ENCODE measurements at places on chromosomes 1 and 21.

DNA sequence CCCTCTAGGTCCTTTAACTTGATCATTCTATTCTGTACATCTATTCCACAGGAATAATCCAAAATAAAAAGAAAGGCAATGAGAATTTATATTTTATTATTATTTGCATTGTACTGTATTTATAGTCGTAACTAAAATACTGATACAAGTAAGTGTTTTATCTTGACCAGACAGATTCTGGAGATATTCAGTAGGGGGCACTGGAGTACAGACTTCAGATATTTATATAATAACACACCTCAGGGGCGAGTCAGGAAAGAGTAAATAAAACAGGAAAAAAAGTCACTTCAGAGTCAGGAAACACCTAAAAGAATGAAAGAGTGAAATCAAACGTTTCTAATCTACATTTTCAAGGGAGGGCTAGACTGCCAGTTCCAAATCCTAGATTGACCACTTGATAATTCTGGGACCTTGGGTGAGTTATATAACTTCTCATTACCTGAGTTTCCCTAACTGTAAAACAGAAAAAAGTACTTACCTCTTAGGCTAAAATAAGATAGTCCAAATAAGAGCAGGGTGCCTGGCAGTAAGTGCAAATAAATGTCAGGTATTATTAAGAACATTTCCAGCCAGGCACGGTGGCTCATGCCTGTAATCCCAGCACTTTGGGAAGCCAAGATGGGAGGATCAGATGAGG lies 31.1 kb upstream of the MTF1 start:
- no peak for DNase-seq

GRCh38 chr1:165678509-165678908 lies 19.9 kb downstream of the ALDH9A1 start:
- no peak for DNase-seq

GRCh38 chr1:149927563-149928400 lies at the start of gene SF3B4:
Gene SF3B4, minus strand, starts transcription at chr1:149927803. Its CDS starts 44 bp downstream, at chr1:149927759.
- peak; percentile 93 for DNase-seq

DNA sequence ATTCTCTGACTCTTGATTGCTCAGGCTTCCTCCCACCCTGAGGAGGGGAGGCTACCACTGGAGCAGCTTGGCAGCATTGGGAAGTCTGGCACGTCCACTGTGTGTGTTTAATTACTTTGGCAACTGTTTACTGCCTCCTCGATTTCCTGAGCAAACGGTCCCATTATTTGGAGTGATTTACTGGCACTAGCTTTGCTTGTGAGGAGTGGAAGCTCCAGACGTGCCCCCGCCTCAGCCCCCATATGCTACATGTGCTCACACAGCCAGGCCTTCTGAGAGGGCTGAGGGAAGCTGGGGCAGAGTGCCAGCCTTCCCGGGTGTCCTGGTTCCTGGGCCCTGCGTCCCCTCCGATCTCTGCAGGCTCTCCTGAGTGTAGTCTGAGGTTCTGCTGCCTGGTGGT lies 306.2 kb downstream of the PTPRU start:
- no peak for DNase-seq

DNA sequence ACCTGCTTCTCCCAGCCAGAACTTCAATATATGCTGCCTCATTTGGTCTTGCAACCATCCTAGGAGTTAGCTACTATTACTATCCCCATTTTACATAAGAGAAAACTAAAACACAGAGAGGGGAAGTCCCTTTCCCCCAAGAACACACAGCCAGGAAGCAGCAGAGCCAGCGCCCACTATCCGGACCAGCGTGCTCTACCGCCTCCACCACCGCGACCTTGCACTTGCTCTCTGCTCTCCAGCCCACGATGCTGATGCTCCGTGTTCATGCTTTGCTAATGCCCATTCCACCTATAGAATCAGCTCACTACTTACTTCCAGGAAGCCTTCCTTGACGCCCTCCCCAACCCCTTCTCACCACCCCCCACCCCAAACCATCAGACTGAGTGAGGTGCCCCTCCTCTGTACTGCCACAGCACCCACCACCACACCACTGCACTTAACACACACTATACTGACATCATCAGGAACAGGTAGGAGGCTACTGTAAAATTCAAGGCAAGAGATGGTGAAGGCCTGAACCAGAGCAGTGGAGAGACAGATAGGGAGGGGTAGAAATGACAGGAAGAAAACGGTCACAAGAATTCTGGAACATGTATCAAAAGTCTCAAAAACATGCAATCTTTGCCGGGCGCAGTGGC lies 9.4 kb downstream of the TMEM53 start:
- peak; percentile 9 for DNase-seq

GRCh38 chr1:154837672-154838171 lies 32.4 kb downstream of the KCNN3 start:
- DNase-seq, result no peak

GRCh38 chr1:80248886-80249285 lies 1242.4 kb upstream of the ADGRL4 start:
- DNase-seq, result no peak

- no peak for DNase-seq
These were observed 752.1 kb downstream of the LTN1 start for GRCh38 chr21:28240586-28240985.

GRCh38 chr1:88680471-88680870 lies 3.6 kb upstream of the PKN2 start:
- DNase-seq, result no peak

GRCh38 chr1:212232090-212232489 lies 53.1 kb upstream of the PPP2R5A start:
- DNase-seq, result no peak

GRCh38 chr1:197471248-197471985 lies 203.4 kb downstream of the CRB1 start:
- DNase-seq, result no peak

DNA sequence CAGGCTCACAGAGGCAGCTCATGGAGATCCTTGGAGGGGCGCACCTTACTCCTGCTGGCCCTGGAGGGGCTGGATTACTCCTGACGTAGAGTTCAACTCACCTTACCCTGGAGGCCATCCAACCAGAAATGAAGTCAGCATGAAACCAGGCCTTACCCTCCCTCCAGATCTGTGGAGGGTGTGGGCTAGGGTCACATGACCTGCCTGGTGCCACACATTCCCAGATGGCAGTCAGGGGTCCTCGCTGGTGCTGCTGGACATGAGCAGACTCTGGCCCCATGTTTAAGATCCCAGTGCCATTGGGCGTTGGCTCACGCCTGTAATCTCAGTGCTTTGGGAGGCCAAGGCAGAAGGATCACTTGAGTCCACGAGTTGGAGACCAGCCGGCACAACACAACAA lies 4.5 kb downstream of the C21orf58 start:
- DNase-seq, result no peak

GRCh38 chr21:42037516-42037915 lies 27.4 kb upstream of the ZBTB21 start:
- DNase-seq, result no peak

GRCh38 chr1:229169399-229169798 lies 101.5 kb upstream of the RAB4A start:
- no peak for DNase-seq

GRCh38 chr1:29342983-29343382 lies 106.7 kb downstream of the PTPRU start:
- no peak for DNase-seq

DNA sequence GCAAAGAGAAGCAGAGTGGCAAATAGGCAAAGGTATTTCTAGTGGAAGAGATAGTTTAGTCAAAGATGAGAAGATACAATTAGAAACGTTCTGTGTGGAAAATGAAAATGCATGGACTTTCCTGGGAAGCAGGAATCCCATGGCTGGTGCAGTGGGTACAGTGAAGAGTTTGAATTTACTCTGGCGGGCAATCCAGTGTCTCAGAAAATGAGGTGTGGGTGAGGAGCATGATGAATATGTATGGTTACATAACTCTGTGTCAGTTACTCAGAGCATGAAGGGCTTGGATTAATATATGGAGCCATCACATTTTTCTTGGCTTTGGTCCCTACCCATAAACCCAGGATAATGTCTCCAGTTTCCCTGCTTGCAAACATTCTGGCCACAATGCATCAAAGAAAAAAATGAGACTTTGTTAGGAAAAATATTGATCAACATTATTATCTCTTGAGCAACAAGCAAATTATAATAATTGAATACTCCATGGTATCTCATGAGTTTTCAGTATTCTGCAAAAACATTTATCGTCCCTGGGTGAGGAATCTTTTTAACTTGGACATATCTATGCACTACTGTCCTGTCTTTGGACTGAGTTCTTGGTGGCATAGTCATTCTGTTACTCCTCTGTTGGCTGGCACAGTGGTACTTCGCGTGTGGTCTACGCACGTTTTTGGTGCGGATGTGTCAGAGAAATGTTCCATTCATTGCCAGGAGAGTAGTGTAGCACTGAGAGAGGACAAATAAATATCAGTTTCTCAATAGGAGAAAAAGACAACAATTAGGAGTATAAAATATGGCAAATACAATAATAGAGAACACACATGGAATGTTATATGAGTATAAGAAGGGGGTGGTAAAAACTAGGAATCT lies 173.7 kb upstream of the C1orf105 start:
- DNase-seq, result no peak

- no peak for DNase-seq
These were observed 130.6 kb downstream of the EDEM3 start for GRCh38 chr1:184624051-184624450.

GRCh38 chr1:186849826-186850225 lies 21.1 kb downstream of the PLA2G4A start:
- DNase-seq, result no peak

DNA sequence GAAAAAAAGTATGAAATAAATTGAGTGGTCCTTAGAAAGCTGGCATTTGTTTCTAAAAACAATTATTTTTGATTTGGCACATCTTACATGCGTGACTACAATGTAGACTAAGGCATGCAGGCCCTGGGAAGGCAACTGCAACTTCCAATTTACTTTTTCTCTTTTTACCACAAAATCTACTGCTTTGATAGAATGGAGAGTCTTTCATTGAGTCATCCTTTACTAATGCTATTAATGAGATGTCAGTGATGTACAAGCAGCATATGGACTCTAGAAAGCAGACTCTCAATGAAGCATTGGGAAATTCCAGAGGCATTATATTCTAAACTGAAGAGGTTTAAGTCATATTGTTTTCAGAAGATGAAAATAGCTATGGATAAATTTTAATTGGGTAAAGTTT lies 29.6 kb upstream of the PRRX1 start:
- DNase-seq, result no peak

DNA sequence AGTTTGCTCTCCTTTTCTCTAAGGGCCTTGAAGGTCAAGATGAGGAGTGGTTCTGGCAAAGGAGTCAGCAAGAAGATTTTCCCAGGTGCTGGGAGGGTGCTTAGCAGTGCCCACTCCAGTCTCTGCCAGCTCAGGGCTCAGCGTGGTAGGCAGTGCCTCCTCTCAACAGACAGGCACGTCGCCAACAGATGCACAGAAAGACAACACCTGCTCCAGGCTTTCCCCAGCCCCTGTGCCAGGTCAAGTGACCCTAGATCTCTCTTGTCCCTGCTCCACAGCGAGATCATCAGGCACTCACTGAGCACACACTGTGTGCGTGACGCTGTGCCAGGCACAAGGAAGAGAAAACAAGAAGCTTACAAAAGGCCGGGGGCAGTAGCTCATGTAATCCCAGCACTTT lies 86.0 kb downstream of the CASZ1 start:
- DNase-seq, result no peak

DNA sequence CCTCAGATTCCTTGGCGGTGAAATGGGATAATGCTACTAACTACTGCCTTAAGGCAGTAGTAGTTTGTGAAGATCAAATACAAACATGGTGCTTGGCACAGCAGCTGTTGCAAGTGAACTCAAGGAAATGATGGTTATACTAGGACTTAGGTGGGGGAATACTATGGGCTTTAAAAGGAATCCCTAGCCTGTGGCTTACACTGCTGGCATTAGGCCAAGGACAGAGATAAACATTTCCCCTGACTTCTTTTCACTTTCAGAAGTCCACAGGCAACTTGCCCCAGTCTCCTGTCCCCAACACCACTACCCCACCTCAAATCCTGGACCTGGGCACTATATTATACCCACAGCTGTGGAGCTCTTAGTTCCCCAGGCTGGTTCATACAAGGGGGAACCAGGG lies 13.1 kb upstream of the VAMP4 start:
- no peak for DNase-seq

DNA sequence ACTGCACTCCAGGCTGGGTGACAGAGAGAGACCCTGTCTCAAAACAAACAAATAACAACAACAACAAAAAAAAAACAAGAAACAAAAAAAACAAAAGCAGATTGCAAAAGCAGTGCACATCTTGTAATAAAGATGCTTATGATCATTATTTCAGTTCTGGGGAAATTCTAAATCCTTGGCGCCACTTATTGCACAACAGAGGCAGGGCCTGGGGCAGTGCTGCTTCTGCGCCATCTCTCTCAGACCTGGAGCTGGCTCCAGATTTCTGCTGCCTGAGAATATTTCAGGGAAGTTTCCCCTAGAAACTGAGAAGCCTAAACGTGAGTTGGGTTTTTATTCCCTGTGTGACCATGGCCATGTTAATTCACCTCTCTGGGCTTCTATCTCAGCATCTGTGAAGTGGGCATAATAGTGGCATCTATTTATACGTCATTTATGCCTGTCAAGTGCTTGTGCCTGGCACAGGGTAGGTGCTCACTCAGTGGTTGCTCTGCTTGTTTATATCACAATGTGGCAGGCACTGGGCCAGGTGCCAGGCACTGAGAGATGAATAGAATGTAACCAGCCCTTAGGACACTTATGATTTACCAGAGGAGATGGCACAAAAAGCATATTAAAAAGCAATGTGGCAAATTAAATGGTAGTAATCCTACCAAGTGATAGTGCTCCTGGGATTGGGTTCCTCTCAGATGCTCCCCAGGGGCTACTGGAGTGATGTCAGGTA lies 67.9 kb downstream of the MDM4 start:
- DNase-seq, result no peak

- DNase-seq, result no peak
These were observed 31.9 kb downstream of the KIF14 start for GRCh38 chr1:200588698-200589097.

DNA sequence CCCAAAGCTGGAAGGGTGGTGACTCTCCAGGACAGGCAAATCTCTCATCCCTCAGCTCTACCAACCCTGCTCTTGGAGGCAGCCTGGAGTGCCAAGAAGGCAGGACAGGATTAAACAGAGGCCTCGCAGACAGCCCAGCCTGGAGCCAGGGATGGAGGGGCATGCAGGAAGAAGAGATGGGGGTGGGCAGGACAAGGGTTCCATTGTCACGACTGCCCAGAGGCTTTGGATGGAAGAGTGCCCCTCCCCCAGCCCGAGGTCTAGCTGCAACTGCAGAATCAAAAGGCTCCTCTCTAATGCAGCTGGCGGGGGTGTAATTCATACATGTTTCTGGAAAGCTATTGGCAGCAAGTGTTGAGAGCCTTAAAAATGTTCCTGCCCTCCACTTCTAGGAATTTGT lies 8.8 kb downstream of the RAB7B start:
- DNase-seq, result no peak

Data from activated T-helper 9 cell treated with anti-CD3 and anti-CD28 coated beads, Interleukin-2, amount 50 U/mL, for 16 hours (primary cell).